ENCODE measurements at places on chromosomes 6 and 20. TPM values are rescaled to one million over a fixed set of nuclear protein-coding genes. Genes with fewer than 3 reads are reported as not detected.

SLC22A1 gene
- total RNA-seq = 1.1 TPM

KCNK5 gene
- not detected for total RNA-seq

MBOAT1 gene
- 2.4 TPM for total RNA-seq

FRS3 gene
- 2.2 TPM for total RNA-seq

CCN6 gene
- not detected for total RNA-seq

CD109 gene
- 31.4 TPM for total RNA-seq

DSP gene
- total RNA-seq = 0.16 TPM

PHACTR3 gene
- total RNA-seq = not detected

TINAG gene
- not detected for total RNA-seq

PRSS35 gene
- total RNA-seq = 3.9 TPM

SFTA2 gene
- total RNA-seq = not detected
